ENCODE measurements at places on chromosomes 13 and 19.

DNA sequence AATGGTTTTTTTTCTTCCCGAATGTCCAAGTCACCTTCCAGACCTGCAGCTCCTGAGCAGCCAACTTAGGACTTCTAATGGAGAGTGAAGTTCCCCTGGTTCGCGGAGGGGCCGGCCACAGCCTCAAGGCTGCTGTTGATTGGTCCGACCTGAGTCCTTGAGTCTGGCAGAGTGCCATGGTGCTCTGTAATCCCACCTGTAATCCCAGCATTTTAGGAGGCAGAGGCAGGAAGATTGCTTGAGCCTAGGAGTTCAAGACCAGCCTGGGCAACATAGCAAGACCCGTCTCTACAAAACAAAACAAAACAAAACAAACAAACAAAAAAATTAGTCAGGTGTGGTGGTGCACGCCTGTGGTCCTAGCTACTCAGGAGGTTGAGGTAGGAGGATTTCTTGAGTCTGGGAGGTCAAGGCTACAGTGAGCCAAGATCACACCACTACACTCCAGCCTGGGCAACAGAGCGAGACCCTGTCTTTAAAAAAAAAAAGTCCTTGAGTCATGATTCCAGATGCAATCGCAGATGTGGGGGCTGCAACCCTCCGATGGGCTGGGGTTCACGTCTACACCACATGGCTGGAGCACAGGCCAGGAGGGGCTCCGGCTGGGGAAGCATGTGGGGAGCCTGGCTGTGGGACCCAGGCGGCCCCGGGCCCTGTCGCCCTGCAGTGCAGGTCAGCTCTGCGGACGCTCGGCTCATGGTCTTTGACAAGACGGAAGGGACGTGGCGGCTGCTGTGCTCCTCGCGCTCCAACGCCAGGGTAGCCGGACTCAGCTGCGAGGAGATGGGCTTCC lies 17.7 kb downstream of the HPN start:
- DNase-seq = no peak

DNA sequence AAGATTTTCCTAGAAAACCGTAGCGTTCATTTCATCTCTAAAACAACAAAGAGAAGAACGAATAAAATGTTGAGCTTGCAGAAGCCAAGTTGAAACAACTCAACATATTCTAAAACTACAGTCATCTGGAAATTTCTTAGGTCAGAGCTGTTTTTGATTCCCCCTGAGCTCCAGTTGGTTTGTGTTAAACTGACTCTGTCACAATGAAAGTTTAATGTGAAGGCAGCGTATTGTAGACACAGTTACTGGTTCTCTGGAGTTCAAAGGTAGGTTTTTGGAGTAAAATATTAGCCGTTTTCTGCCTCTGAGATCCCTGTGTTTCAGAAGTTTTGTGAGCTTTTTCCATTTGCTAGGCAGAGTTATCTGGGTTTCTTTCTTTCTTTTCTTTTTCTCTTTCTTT lies 2.2 kb downstream of the ARHGEF7 start:
- no peak for DNase-seq

DNA sequence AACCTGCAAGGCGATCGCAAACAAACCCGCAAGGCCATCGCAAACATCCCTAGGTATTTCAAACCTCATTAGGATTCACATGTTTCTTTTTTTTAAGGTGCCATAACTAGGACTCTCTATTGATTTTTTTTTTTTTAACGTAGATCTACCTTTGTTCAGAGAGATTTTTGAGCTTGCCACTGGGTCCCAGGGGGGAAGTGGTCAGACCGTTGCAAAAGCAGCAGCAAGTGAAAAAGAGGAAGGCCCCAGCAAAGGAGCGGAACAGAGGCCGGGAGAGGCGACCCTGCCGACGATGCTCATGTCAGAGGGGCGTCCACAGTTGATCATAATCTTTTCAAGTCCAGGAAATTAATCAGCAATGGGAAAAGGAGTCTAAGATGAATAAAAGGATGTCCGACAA lies 32.7 kb upstream of the FLT1 start:
- no peak for DNase-seq

DNA sequence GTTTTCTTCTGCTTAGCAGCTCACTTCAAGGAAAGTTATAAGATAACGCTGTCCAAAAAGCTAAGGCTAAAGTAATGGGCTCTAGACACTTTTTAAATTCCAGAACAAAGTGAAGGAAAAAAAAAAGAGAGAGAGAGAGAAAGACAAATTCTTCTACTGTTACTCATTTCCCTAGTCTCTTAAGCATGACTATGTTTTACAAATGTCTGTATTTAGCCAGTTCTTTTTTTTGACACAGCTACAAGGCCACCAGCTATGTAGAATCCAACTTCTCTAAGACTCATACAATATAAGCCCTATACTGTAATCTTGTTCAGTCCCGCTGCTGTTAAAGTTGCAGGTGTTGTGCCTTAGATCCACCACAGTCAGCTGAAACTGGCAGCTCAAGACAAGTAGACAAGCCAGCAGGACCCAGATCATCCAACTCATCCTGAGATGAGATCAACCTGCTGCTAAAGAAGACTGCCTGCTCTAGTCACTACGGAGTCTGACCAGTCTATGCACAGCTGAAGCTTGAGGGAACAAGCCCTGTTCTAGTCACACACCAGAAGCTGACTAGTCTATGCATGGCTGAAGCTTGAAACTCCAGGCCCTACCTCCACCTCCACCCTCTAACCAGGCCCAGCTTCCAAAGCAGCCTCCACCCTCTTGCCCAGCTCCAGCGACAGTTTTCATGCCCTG lies 10.3 kb upstream of the ZNF83 start:
- no peak for DNase-seq

- DNase-seq = no peak
Measured at GRCh38 chr19:10868872-10869547, 2.3 kb upstream of the CARM1 start.

- DNase-seq = peak; percentile 47
Measured at GRCh38 chr19:55418185-55418584, 10.6 kb upstream of the UBE2S start.

DNA sequence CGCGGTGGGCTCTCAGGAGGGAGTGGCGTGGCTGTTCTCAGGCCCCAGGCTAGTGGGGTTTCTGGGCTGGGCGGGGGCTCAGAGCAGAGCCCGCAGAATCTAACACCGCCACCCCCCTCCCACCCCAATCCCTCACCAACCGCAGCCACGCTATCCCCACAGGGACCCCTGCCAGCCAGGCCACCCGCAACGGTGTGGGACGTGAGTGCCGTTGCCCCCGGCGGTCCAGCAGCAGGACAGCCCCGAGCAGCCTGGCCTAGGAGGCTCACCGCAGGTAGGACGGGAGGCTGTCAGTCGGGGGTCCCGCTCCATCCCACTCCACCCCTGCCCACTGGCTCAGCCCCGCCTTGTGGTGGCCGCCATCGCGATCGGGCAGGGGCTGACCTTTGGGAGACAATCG lies at the start of gene NTN5:
NTN5 (minus strand) TSS at position 24 of the 400 bp plus-strand sequence. CDS start 2,031 bp downstream, outside the sequence.
- no peak for DNase-seq

- DNase-seq = no peak
Measured at GRCh38 chr13:113849546-113849945, 14.3 kb downstream of the GAS6 start.

DNA sequence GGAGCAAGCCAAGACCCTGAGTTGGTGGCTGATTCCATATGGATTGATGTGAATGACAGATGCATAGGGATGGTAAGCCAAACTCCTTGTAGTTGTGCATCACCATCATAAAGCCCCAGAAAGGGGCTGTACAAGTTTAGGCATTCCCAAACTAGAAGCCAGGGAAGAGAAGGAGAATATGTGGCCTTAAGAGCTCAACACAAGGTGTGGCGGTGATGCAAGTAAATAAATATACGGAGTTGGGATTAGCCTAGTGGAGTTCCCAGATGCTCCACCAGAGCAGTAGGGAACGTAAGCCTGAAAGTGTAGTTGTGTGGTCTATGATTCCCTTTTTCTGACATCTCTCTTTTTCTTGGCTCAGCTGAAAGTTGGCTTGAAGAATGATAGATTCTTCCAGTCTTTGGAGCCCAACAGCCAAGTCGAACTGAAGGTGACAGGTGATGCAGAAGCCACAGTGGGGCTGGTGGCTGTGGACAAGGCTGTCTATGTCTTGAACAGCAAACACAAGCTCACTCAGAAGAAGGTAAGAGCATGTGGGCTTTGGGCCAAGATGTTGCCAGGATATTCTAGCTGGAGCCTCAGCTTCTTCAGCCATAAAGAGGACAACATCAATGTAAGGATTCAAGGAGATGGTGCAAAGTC lies 30.1 kb downstream of the RDH8 start:
- DNase-seq = no peak

DNA sequence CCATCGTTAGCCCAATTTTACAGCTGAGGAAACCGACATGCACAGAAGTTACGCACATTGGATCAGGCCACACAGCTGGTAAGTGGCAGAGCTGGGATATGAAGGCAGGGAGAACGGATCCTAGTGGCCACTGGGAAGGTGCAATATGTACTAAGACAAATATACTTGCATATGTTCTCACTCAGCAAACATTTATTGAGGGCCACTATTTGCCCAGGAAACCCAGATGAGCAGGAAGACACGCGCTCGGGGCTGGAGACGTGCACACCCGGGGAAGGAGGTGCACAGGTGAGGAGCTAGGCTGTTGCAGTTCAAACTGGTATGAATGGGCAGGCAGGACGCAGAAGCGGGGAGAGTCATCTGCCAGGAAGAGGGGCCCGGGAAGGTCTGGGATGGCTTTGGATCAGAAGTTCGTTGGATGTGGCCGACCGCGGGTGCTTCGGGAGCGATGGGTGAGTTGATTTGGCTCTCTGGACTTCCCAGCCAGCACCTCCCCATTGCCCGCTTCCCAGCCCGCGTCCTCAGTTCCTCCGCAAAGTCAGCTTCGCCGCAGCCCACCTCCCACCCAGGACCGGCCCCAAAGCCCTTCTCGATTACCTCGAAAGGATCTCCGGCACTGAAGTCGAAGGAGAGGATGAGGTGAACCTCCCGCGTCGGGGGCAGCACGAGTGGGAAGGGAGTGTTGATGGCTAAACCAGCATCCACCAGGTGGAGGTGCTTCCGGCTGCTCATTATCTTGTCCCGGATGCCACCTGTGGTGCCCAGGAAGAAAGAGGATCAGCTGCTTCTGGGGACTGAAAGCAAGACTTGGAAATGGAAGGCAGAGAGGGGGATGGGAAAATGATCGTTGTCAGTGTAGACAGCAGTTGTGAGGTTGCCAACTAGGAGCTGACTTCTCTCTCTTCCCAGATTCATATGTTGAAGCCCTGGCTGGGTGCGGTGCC lies 17.8 kb upstream of the CABP5 start:
- DNase-seq = no peak

DNA sequence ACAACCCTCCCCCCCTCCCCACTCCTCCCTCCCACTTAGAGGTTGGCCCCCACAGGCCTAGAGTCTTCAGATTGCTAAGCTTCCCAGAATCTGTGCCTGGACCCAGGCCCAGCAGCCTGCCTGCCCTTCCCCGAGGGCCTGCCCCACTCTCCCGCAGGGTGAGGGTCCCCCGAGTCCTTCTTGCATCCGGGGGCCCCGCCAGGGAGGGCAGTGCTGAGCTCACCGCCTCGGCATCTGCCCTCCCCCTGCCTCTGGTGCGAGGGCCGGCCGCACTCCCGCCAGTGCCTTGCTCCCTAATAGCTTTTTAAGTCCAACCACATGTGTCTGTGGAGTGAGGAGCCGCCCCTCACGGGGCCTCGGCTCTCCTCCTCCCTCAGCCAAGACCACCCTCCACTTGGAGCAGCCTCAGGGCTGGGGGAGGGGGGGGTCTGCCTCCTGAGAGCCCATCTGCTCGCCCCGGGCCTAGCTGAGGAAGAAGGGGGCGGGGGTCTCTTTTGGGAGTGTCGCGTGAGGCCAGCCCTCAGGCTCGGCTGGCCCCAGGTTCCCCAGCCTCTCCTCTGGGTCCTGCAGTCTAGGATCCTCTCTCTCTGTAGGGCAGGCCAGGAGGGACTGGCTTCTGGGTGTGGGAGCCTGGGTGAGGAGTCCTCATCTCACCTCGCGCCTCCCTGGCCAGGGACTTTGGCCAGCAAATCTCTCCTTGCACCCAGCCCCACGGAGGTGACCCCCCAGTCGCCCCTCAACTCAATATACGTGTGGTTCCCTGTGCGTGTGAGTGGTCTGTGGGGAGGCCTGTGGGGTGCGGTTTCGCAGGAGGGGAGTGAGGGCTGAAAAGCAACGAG lies 47.2 kb downstream of the LYL1 start:
- no peak for DNase-seq

GRCh38 chr19:38664503-38665211 lies 17.2 kb downstream of the ACTN4 start:
- no peak for DNase-seq

- DNase-seq = peak; percentile 15
Measured at GRCh38 chr13:110044551-110045111, 258.2 kb upstream of the IRS2 start.

GRCh38 chr19:18464646-18465045 lies 26.7 kb upstream of the ISYNA1 start:
- DNase-seq = no peak

DNA sequence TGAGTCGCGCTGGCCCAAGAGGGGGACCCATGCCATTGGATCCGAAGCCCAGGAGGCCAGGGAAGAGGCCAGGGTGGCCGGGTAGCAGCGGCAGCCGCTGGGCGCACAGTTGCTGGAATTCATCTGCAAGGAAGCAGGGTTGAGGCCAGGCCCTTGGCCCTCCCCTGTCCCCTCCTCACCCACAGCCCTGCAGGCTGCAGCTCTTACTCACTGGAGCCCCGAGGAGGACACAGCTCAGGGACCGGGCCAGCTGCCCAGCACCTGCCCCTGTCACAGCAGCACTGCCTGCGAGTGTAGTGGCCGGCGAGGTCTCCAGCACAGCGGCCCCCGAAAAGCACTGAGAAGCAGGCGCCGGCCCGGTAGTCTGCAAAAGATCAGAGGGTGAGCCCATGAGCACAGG lies 11.2 kb downstream of the FBN3 start:
- DNase-seq = no peak

GRCh38 chr13:73960474-73960873 lies 173.7 kb downstream of the KLF12 start:
- DNase-seq = no peak

DNA sequence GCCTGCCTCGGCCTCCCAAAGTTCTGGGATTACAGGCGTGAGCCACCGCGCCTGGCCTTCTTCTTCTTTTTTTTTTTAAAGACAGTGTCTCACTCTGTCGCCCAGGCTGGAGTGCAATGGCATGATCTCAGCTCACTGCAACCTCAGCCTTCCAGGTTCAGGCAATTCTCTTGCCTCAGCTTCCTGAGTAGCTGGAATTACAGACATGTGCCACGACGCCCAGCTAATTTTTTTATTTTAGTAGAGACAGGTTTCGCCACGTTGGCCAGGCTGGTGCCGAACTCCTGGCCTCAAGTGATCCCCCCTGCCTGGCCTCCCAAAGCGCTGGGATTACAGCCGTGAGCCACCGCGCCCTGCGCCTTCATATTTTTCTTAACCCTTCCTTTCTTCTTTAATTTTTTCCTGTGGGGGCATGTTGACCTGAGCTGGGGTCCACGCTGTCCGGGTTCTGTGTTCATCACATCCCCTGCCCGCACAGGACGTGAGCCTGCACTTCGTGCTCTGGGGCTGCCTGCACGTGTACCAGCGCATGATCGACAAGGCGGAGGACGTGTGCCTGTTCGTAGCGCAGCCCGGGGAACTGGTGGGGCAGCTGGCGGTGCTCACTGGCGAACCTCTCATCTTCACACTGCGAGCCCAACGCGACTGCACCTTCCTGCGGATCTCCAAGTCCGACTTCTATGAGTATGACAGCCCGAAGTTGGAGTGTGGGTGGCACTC lies 14.1 kb downstream of the PNPLA6 start:
- no peak for DNase-seq
